NCI-H2029 (cell line): ENCODE measurements at places on chromosomes 7 and 10.
A peak's percentile ranks its signal among the peaks of the same experiment; 100 is the strongest.

- DNase-seq, result no peak
Observed at GRCh38 chr10:44873160-44873559, 38.0 kb upstream of the TMEM72 start.

DNA sequence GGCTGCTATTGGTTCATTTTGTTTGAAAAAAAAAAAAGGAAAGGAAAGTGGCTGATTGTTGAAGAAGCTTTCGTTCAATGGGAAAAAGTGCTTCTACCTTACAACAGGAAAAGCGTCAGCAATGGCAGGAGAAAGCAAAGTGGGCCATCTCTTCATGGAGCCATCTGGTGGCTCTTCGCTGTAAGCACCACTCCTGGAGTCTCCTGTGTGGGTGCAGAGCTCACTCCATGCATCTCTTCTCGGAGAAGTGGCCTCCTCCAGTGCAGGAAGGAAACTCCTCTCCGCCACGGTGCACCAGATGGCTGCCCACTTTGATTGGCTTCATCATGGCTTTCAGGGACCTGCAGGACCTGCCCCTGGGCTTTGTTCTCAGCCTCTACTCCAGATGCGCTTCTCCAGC lies 250.9 kb downstream of the PTEN start:
- DNase-seq, result peak; percentile 25

- DNase-seq, result no peak
Observed at GRCh38 chr10:43304687-43305333, 37.9 kb upstream of the RASGEF1A start.

GRCh38 chr7:80923211-80923612 lies 4.4 kb upstream of the SEMA3C start:
- DNase-seq, result peak; percentile 77

- peak; percentile 18 for DNase-seq
Observed at GRCh38 chr7:120988591-120989256, at the start of gene CPED1. TSS of gene CPED1 (plus strand) at chr7:120988711. CDS start at chr7:120989622, 911 bp downstream.

- DNase-seq, result no peak
Observed at GRCh38 chr10:82953331-82953730, 1078.3 kb downstream of the NRG3 start.

DNA sequence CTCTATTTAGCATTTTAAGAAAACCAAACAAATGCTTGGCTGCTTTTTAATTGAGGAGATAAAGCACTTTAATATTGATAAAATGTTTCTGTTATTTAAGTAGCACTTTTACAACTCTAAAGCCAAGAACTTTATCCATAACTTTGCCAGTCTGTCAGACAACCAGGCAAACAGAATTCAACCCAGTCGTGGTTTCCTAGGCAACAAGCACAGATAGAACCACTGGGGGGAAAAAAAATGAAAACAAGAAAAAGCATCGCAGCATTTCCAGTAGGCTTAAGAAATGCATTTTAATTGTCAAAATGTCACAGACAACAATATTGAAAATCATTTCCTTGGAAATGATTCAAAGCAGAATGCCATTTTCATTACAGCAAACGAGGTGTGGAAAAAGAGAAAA lies 323.4 kb downstream of the PARD3 start:
- DNase-seq, result no peak

GRCh38 chr7:93877742-93878141 lies 12.8 kb downstream of the TFPI2 start:
- no peak for DNase-seq

GRCh38 chr10:95790982-95791381 lies 35.0 kb downstream of the ENTPD1 start:
- DNase-seq, result no peak

DNA sequence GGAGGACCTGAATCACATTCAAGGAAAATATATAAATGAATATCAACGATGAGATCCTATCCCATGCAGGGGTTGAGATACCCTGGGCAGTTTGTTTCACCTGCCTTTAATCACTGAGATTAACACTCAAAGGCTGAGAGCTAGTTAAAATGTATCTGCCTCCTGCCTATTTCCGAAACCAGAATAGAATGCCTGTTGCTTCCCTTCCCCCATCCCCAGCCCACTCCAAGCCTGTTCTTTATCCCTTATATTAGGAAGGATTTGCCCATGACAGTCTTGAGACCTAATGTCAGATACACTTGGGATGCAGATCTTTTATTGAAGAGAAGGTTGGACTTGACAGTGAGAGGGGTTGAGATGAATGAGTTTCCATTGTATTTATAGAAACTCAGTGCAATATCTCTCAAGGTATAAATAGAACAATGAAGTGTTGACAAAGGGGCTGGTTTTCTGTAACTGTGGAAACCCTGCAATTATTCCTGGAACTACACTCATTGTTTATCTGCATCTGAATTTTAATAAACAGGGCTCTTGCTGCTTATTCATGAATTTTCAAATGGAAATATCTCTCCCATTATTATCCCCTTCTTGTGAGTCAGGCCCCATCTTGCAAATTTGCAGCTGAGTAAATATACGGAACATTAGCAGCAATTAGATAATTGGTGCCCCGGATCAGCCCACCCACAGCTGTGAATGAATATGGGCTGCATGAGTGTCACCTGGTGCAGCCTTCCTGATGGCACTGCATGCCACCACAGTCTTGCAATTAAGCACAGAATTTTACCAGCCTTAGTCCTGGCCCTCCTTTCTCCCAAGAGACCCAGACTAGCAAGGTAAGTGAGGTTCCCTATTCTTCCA lies 66.7 kb downstream of the SORCS3 start:
- DNase-seq, result no peak

DNA sequence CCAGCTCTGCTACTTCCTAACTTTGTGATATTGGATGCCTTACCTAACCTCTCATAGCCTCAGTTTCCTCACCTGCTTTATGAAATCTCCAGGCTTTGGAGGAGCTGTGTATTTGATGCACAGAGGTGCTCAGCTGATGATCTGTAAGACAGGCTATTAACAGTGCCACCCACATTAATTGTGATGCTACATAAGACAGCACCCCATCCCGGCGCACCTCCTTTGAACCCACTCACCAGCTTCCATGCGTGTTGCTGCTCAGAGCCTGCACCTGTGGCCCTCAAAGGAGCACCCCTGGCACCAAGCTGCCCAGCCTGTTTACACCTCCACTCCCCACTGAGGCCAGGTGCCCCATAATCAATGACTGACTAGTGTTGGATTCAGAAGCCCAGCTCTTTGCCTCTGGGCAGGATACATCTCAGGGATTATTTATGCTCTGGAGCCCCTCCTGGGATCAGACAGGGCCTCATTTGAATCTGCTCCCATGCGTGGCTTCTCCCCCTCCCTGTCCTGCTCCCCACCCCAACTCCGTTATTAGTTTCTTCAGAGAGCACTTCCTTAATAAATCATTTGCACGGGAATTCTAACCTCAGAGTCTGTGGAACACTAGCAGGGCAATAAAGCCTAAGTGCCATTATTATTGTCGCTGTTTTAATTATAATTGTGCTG lies 87.7 kb downstream of the GFRA1 start:
- DNase-seq, result no peak

- DNase-seq, result no peak
Observed at GRCh38 chr7:36344622-36345021, 45.0 kb upstream of the ANLN start.

DNA sequence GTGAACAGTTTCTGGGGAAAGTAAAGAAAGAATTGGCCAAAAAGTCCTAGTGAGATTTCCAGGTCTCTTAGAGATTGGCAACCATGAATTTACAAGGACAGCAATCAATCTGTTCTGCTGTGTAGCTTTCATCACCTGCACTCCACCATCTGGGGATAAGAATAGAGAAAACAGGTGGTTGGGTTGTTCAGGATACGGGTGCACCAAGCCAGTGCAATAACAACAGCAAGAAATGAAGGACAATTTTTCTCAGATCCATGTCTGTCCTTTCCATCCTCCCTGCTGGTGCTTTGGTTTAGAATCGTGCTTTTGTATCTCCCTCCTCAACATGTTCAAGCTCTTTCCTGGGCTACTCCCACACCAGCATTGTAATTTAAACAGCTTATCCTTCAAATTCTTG lies 787.7 kb downstream of the GRID1 start:
- DNase-seq, result no peak

GRCh38 chr10:113764582-113764981 lies 13.1 kb downstream of the PLEKHS1 start:
- DNase-seq, result no peak

DNA sequence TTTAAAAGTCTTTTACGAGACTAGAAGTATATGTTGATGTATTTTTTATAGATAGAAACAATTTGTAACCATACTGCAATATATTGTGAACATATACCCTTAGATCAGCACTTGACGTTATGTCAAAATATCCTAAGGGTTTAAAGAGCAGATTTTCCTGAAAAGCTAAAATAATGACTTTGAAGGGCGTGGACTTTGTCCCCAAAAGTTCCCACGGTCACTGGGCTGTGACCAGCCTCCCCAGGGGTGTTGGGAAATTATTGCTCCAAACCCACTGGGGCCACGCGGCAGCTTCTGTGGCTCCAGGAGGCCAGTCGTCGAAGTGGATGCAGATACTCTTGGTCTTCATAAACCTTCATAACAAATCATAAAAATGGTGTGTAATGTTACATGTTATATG lies 29.9 kb downstream of the DNAJB6 start:
- DNase-seq, result no peak

DNA sequence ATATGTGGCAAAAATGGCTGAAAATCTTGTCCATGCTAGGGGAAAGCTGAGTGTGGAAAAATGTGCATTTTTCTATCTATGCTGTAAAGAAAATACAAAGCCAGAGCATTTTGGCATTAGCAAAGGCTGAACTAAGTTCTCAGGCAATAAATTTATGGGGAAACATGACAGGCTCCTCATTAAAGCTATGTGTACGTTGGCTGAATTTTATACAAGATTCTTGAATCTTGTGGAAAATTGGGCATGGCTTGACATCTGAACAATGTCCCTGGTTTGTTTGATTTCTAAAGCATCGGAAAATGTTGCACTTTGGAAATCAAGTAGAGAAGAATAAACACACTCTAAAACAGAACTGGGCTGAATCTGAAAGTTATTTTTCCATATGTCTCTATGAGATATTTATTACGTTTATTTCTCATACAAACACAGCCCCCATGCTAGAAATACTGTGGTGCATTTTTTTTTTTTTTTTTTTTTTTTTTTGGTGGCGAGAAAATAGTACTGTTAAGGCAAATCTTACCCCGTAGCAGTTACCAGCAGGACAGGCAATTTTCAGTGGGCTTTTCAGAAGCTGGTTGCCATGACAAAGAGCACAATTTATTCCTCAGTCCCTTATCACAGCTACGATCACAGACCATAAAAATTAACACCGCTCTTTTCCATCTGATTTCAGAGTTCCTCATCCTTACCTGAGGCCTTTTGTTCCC lies 16.9 kb downstream of the CPA1 start:
- no peak for DNase-seq

DNA sequence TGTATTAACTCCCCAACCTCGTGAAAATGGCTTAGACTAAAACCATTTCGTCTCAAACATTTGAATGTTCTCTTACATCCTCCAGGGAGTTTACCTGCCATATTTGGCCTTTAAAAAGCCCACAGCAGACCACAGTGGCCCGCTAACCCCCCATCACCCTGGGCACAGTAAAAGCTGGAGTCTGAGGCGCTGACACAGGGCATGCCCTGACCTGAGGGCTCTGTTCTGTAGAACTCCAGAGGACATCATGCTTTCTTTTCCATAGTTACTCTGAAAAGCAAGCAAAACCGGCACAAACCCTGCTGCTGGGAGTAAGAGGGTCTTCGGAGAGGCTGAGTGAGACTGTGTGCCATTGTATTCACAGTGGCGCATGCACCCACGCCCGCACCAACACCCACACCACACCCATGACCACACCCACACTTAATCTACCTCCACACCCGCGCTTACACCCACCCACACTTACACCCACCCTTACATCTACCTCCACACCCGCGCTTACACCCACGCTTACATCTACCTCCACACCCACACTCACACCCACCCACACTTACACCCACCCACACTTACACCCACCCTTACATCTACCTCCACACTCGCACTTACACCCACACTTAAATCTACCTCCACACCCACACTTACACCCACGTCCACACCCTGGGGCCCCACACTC lies 32.1 kb downstream of the LRRC27 start:
- DNase-seq, result no peak

DNA sequence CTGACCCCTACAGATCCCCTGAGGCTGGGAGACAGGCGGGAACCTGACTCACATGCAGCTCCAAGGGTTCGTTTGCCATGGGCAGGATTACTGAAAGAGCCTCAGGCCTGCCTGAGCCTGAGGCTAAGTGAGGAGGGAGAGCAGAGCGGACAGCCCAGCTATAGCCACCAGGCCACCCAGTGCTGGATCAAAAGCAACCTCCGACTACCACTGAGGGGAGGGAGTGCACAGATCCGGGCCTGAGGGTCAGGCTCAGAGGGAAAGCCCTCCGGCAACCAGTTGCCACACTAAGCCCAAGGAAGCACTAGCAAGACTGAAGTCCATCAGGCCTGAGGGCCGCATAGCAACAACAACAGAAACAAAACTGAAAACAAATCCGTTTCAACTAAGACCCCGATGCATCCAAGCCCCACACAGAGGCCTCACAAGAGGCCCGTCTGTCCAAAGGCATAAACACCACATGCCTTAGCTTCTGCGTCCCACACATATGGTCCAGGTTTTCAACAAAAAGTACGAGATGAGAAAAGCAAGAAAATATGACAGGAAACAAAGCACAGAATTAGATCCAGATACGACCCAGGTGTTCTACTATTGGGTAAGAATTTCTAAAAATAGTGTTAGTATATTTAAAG lies 92.5 kb upstream of the VIPR2 start:
- DNase-seq, result no peak

DNA sequence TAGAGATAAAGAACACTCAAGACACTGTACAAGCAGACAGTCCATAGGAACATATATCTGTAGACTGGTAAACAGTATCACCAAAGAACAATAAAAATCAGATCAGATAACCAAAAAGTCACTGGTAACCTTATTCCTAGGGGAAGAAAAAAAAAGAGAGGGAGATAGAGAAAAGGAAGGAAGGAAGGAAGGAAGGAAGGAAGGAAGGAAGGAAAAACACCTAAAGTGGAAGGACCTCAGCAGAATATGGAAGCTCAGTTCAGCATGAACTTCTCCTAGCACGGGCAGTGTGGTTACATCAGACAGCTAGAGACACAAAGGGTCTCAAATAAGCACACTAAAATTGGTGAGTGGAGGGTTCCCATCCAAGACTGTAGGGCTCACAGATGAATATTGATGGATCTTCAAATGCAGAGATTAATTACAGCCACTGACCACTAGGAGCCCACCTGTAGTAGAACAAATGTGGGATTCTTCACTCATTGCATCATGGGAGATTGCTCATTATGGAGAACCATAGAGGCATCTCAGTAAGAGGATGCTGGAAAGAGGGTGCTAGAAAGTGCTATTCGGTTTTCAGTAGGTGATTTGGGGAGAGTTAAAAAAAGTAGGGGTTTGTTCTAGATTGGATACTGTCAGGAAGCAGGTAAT lies 293.4 kb upstream of the C7orf33 start:
- DNase-seq, result no peak

DNA sequence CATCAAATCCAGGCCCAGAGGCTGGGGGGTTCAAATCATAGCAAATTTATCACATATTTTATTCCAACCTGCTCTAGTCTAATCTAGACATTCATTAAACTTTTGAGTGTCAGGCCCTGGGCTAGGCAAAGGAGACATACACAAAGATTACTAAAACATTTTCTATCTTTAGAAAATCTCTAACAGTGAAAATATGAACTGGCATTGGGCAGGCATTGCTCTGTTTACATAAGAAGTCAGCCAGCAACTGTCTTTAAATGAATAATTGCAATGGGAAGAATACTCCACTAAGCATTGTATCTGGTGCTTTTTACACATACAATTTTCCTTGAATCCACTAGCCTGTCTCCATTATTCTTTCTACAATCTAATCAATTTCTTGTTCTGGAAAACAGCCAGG lies 222.5 kb upstream of the LRRN3 start:
- DNase-seq, result no peak
